GM12878 (cell line): ENCODE measurements at places on chromosomes 16 and 17.

- peak; percentile 21 for DNase-seq
Measured at GRCh38 chr16:66977341-66978113, 10.9 kb upstream of the CES4A start.

- no peak for DNase-seq
Measured at GRCh38 chr16:83728492-83728891, 79.3 kb upstream of the HSBP1 start.

- no peak for DNase-seq
Measured at GRCh38 chr17:50658616-50659015, 23.9 kb downstream of the ABCC3 start.

DNA sequence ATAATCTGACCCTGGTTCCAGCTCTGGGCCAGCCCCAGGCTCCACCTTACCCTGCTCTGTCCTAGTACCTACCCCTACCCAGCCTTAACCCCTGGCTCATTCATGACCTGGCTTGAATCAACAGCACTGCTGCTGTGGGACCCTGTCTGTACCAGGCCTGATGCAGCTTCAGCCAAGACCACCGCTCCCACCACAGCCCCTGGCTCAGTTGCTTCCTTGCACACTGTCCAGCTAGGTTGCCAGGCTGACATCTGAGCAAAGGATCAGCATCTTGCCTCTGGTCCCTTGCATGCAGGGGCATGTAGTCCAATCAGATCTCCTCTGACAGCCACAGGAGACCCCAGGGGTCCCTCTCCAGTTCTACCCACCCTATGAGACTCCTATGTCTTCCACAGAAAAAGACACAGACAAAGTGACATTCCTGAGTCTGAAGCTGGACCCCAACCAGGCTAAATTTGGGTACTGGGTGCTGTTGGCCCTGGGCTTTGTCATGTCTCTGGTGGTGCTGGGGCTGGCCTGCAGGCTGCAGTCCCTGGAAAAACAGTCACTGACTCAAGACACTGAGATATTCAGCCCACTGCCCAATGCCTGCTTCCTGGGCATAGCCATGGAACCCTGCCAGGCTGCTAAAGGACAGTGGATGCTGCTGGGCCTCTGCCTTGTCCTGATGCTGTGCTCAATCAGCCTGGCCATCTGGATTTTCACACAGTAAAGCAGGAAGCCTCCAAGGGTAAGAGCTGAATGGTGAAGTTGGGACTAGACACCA is 3.9 kb upstream of the KCNH6 start:
- DNase-seq, result no peak

DNA sequence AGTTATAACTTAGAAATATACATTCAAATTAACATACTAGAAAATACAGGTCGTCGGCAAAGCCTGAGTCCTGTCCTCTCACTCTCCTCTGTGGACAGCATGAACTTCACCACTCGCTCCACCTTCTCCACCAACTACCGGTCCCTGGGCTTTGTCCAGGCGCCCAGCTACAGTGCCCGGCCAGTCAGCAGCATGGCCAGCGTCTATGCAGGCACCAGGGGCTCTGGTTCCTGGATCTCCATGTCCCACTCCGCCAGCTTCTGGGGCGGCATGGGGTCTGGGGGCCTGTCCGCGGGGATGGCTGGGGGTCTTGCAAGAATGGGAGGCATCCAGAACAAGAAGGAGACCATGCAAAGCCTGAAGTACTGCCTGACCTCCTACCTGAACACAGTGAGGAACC is 319.4 kb downstream of the ZFHX3 start:
- DNase-seq, result no peak

DNA sequence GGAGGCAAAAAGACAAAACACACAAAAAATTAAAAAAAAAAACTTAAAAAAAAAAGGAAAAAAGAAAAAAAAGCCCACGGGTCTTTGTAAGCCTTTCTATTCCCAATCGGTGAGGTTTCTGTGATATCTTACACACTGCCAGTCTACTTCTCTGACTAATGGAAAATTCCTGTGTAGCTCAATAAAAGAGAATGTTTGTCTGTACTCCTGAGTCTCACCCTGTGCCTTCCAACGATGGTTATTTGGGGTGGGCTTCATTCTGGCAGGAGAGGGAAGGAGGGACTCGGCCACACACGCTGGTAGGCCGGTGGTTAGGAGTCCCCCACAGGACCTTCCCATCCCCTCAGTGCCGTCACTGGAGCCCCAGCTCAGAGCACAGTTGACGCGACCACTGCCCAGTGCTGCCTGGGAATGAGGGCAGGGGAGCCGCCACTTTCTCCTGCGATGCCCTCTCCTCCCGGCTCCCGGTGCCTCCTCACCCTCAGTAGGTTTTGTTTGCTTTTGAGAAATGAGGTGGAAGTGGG is 68.0 kb downstream of the AMFR start:
- no peak for DNase-seq

- no peak for DNase-seq
Measured at GRCh38 chr17:44557651-44558285, 484 bp downstream of the FZD2 start.

- no peak for DNase-seq
Measured at GRCh38 chr16:12345349-12345748, 368.8 kb downstream of the SNX29 start.

- no peak for DNase-seq
Measured at GRCh38 chr17:44095647-44096496, 25.3 kb downstream of the G6PC3 start.

DNA sequence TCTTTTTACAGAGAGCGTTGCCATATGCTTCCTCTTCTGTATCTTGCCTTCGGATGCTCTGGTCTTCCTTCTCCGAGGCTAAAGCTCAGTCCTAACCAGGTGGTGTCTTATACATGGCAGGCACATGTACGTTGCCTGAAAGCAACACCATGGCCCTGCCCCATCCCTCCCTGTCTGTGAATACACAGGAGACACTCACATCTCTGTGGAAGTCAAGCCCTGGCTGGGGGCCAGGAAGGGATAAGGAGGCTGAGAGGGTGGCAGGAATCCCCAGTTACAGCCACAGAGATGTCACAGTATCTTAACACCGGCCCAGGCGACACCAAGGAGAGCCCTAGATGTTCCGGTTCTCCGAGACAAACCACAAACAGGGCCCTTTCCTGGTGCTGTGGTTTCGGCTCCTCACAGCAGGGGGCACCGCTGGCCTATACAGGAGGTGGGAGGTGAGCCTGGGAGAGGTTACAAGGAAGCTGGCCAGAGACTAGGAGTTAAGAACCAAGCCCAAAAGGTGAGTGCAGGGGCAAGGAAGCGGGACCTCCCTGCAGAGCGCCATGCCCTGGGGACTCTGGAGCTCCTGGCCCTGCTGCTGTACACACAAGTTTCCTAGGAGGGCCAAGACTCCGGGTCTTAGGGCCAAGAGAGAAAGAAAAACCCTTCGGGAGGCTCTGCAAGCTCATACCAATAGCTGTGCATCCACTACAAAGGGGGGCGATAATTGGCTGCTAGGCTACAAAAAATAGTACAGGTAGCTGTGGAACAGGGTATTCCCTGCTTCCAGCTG is 41.7 kb downstream of the SRL start:
- DNase-seq, result no peak

GRCh38 chr17:78572239-78573205 is 4.7 kb downstream of the DNAH17 start:
- DNase-seq, result no peak
